ENCODE measurements at places on chromosomes 7 and 10.

- no peak for DNase-seq
Observed at GRCh38 chr10:75664968-75665367, 233.5 kb downstream of the LRMDA start.

DNA sequence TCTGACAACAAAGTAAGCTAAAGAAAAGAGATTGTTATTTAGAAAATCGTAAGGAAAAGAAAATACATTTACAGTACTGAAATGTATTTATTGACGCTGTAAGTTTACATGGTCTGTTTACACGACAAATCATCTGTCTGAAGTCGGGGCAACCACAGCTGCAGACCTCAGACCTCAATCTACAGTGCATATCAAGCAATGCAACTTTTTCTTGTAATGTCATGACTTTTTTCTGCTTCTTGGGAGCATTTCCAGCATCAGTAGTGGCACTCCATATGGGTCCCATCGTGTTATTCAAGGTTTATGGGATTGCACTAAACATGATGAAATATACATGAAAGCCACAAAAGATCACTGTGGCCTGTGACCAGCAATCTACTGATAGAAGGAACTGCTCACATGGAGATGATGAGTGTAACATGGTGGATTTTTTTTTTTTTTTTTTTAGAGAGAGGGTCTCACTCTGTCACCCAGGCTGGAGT is 77.1 kb downstream of the MTPN start:
- no peak for DNase-seq

DNA sequence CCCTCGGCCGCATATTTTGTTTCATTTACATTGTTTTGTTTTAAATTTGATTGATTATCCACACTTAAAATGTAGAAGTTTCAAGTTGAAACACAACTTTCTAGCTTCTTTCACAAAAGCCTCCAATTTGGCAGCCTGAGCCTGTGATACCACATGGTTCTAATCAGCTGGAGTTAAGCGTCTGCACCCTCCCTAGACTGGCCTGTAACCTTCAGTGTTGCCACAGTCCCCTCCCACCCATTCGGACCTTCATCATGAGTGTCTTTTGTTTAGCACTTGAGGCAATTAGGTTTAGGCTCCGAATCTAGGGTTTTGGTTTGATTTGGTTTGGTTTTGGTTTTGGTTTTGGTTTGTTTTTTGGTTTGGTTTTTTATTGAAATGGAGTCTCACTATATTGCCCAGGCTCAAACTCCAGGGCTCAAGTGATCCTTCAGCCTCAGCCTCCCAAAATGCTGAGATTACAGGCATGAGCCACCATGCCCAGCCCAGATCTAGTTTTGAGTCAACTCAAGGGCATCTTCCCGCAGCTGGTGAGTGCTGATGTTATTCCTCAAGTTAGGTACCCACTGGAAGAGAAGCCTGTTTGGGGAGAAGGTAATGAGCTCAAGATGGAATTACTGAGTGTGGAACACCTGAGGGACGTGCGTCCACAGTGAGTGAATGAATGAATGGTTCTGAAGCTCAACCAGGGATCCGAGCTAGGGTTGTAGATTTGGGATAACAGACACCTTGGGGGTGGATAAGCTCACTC is 201.4 kb downstream of the HECW1 start:
- no peak for DNase-seq

DNA sequence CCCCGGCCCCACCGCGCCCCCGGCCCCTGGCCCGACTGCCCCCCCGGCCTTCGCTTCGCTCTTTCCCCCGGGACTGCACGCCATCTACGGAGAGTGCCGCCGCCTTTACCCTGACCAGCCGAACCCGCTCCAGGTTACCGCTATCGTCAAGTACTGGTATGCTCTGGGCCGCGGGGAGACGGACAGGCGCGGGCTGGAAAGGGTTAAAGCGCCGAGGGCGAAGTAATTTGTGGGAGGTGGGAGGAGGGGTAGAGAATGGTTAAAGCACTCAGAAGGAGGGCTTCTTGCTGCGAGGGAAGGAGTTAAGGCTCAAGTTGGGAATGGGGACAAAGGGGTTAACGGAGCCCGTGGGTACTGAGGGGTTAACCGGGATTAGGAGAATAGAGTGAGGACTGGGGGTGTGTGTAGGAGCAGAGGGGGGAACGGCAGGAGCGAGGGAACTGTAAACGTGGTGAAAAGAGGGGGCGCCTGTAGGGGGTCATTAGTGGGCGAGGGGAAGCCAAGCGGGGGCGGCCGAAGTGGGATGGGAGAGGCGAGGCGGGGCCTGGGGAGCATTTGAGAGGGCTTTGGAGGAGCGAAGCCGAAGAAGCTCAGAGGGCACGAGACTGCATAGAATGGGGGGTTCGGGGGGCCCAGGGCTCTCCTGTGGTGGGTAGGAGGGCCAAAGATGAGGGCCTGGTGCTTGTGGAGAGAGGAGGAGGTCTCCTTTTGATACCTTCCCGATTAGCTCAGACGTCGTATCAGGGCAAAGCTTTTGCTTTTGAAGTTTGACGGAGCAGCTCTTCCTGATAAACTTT is 605 bp downstream of the SUFU start:
- peak; percentile 43 for DNase-seq

DNA sequence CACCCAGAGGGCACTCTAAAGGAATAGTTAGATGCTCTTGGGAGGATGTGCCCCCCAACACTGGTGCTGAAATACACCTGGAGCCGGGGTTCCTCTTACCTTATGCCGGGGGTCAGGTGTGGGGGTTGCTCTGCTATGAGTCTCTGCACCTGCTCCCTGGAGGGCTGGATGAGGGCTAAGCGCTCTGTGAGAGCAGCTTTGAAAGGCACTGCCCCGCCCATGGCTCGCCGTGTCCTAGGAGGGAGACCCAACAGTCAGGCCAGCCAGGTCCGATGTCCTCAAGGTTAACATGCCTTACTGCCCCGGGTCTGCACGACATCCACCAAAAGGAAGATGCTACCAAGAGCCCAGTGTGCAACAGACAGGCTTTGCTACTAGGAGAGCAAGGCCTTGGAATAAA is 31.7 kb downstream of the PSPH start:
- no peak for DNase-seq

DNA sequence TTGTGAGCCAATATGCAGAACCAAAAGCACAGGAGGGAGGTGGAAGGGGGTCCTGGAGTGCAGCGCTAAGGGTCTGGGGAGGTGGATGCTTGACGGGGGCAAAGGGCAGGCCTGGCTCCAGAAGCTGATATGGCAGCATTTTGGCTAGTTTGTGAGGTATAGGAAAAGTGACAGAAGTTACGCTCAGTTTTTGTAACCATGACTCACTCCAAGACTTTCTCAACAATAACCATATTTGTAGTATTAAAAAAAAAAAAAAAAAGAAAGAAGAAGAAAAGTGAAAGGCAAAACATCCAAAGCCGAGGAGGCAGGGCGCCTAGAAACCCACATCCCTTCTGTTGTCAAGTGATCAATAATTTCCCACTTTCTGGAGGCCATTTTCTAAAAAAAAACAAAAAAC is 92.3 kb downstream of the RNF216 start:
- DNase-seq = peak; percentile 38
